Stimulated activated CD8-positive, alpha-beta memory T cell treated with anti-CD3 and anti-CD28 coated beads, Interleukin-7, amount 100 ng/mL, for 48 hours (primary cell): ENCODE measurements at places on chromosomes 13 and 19.

GRCh38 chr13:73922493-73923393 is 211.5 kb downstream of the KLF12 start:
- DNase-seq = no peak

DNA sequence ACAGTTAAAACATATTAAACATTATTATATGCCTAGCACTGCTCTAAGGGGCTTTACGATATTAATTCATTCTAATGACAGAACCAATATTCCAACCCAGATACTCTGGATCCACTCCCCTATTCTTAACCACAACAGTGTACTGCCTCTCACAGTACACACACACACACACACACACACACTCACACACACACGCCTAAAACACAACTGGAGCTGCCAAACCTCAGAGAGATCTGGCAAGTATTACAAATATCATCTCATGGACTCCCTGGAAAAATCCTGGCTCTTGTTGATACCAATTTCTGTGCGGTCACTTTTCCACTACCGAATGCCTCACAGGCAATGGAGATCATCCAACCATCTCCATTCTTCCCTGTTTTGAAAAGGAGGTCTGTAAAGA is 1.3 kb downstream of the ZNF780A start:
- DNase-seq = no peak

DNA sequence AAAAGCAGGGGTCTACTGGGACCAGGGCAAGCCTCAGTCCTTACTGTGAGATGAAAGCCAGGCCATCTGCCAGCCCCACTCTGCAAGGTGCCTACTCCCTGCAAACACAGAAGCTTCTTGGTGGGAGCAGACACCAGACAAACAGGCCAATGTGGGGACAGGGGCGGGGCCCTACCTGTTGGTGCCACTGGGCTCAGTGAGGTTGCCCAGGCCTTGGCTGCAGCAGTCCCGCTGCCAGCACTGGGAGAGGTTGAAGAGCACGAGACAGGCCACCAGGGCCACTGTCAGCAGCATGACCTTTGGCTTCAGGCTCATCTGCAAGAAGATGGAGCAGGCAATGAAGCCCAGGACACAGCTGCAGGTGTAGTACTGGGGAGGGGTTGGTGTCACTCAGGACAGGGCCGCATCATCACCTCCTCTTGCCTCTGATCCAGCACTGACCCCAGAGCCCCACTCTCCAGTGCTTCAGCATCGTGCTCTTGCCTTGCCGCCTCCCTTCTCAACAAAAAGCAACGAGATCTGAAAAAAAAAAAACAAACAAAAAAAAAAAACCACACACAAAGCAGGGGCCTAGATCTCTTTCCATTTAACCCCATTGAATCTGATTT is 72.6 kb downstream of the NBEA start:
- DNase-seq = no peak

DNA sequence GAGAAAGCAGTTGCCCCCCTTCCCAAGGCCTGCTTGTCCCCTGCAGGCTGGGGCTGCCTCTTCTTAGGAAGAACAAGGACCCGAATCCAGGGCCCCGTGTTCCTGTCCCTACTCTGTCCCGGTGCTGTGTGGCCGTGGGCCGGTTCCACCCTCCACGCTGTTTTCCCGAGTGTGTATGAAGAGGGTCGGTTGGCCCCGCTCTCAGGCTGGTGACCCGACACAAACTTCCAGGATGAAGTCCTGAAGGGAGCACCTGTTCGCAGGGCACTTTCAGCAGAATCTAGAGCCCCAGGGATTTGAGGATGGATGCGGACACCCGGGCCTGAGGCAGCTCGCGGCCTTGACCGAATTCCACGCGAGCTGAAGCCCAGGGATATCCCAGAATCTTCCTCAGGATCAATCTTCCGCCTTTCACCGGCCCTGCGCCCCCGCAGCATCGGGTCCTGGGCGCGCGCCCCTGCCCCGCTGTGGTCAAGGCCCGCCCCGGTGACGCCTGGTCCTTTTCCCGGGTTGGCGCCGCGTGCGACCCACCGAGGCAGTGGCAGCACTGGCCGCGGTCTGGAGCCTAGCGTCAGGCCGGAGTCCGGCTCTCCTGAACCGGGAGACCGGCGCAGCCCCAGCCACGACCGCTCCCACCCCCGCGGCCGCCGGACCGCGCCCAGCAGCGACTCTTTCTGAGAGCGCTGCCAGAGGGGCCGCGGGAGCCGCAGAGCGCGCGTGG is 528 bp upstream of the CHST8 start:
- no peak for DNase-seq

DNA sequence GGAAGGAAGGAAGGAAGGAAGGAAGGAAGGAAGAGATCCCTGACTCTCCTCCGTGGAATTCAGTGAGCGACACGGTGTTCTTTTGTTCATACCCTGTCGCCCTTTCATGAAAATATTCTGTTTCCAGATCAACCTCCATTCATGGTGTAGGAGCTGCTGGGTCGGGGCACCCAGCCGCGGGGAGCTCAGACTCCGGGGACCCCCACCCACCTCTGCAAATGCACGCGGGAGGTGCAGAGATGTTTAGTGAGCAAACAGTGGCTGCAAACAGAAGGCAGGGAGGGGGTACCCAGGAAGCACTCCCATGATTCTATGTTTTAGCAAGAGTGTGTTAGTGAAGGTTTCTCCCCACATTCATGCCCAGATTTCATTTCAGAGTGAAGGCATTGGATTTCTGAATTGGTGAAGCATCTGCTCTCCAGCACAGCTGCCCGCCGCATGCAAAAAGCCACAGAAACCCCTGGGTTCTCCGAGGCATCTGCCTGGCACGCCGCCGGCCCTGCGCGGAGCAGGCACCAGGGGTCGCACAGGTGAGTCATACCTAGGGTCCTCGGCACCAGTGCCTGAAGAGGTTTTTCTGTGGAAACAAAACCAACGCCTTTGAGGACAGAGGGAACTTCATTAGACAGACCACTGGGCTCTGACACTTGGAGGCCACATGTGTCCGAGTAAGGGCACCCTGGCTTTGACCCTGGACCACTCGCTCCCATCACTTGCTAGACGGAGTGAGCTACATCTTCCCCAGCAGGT is 80.6 kb downstream of the ZNF557 start:
- DNase-seq = no peak

DNA sequence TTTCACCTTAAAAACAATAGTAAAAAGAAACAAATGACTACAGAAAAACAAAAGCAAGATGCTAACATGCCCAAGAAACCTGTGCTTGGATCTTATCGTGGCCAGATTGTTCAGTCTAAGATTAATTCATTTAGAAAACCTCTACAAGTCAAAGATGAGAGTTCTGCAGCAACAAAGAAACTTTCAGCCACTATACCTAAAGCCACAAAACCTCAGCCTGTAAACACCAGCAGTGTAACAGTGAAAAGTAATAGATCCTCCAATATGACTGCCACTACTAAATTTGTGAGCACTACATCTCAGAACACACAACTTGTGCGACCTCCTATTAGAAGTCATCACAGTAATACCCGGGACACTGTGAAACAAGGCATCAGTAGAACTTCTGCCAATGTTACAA is 6.0 kb downstream of the CKAP2 start:
- no peak for DNase-seq

DNA sequence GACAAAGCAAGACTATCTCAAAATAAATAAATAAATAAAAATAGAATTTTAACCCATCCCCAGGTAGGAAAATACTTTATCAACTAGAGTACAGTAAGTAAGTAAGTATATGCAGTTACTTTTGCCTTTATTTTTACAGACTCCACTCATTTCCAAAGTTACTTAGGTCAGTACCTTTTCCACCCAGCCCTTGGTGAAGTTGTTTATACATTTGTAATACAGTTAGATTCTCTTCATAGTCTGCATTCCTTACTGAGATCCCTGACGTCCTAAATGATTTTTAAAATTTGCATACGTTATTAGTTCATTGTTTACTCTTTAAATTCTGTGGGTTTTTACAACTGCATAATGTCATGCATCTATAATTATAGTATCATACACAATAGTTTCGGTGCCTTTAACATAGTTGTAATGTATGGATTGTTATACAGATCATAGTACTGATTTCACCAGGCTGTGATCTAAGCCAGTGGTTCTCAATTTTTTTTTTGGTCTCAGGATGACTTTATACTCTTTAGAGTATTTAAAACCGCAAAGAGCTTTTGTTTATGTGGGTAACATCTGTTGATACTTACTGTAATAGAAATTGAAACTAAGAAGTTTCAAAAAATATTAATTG is 10.4 kb downstream of the SETDB2 start:
- DNase-seq = no peak

GRCh38 chr19:46478356-46478986 is 7.1 kb upstream of the PNMA8A start:
- no peak for DNase-seq

DNA sequence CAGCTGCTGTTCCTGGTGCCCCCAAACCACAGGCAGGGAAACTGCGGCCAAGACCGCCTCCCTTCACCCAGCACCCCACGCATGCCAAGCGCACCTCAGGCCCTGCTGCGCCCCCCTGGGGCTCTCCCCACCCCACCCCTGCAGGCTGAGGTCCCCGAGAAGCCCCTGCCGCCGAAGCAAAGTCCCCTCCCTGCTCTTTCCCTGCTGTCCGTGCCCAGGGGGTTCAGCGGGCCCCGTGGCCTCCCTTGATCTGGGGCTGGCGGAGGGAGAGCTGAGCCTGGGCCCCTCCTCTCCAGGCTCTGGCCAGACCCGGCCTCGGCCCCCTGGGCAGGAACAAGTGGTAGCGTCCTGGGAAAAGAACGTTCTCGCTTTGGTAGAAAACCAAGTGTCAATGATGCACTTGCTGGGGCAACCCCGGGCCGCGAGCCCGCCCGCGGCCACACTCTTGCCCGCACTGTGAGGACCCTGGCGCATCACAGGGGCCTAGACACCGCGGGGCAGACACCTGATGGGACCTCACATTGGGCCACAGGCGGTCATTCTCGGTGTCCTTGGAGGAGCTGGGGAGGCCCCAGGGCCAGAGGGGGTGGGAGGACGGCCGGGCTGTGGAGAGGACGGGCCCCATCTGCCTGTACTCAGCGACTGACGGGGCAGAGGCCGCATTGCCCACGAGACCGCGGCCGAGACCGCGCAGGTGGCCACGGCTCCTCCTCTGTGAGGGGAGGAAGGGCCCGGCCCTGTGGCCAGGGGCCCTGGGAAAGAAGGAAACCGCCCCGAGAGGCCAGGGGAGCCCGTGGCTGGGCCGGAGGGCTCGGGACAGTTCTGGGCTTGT is 29.0 kb downstream of the GPX4 start:
- no peak for DNase-seq
